ENCODE measurements at places on chromosomes 2 and 18.

GRCh38 chr2:75561566-75562512, 1.1 kb upstream of the EVA1A start:
- no peak for DNase-seq

DNA sequence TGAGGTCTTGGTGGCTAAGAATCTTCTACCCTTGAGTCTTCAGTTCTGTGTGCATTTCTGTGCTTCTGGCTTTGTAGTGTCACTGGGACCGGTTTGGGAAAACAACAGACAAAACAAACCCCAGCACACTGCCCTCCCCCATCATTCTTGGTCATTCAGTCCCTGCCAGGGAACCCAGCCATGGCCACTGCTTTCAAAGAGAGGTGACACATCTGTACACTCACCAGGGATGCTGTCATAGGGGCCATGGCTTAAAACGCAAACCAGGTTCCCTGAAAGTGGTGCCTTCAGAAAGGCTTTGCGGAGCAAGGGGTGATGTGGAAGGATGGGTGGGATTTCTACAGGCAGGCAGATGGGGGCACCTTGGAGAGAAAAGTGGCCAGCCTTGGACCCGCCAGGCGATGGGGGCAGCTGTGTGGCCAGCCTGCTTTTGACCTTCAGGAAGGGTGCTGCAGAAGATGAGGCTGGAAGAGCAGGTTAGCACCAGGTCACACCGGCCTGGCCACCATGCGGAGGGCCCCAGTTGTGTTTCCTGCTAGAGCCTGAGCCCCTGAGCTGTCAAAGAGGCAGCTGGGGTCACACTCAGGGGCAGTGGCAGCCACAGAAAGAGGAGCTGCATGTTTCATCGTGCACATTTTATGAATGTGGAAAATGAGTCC, 101.3 kb downstream of the INHBB start:
- no peak for DNase-seq

GRCh38 chr18:59352250-59352855, 6.7 kb downstream of the LMAN1 start:
- no peak for DNase-seq

- DNase-seq, result no peak
Measured at GRCh38 chr2:200469708-200470211, 40.1 kb downstream of the KCTD18 start.

DNA sequence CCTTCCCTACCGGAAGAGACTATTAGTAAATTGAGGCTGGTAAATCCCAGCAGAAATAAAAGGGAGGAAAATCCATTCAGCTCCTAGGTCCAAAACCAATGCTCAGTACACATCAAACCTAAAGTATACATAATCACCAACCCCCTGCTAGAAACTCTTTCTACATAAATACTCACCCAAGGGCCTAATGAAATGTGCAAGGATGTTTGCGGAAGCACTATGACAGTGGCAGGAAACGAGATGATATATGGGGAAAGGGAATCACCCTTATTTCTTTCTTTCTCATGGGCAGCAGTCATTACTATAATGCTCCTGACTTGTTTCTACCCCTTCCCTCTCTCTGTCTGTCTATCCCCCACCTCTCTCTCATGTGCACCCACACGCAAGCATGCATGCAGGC, 1.3 kb upstream of the SCTR start:
- DNase-seq, result no peak

DNA sequence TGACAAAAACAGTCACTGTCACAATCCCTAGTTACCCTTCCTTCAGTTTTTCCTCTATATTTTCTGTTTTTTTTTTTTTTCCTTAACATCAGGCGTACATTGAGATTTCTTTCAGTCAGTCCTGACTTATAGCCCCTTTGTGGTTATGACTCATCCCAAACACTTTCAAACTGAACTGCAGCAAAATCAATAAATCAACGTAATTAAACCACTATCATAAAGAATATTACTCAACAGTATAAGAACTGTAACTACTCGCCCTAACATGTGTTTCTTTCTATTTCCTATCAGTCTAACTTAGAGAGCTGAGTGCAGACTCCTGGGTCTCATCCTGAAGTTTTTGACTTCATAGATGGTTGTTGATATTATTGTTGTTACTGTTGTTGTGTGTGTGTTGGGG, 523.5 kb downstream of the LRRTM4 start:
- DNase-seq, result no peak

DNA sequence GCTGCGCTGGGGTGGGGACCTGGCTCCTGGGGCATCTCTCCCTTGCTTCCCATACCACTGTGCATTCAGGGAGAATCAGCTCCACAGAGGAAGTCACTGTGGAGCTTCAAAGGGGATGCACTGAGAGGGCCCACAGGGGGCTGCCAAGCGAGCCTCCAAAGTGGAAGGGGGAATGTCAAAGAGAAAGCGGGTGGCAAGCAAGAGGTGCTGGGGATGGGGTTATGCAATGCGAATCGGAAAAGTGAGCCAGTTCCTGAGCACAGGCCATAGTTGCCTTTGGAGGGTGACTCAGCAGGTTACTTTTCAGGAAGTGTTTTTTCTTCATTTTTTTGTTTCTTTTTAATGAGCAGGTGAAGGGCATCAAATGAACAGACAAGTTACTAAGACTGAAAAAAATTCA, 17.6 kb downstream of the PMAIP1 start:
- DNase-seq, result no peak

DNA sequence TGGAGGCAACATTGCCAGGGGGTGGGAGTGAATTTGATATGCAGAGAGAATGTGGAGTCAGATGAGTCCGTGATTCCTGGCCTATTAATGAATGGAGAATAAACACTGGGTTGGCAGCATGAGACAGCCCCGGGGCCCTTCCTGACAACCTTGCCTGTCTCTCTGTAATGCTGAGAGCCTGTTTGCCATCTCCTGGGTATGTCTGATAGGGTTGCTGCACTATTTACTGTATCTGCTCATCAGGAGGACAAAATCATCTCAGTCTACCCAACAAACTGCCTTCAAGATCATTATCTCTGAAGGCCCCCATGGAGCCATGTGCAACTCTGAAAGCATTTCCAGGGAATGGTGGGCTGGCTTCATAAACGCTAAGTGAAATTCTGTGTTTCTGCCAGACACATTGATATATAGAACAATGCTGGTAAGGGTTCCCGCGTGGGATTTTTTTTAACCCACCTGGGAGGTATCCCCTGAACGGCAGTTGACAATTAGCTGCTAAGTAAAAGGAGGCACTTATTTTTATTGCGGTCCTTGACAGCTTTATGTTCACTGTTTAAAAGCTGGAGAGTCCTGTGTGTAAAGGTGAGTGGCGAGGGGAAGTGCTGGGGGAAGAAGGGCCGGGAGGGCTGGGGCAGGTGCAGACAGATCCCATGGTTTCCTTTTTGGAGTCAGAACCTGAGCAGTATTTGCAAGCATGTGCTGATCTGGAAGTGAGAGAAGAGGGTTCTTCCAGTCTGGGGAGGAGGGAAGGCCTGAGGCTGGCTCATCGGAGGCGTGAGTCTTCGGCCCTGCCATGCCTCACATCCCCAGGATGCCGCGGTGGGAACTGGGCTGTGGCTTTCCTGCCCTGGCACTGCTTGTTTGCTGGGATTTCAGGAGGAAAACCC, 64.8 kb downstream of the ARHGAP25 start:
- no peak for DNase-seq

DNA sequence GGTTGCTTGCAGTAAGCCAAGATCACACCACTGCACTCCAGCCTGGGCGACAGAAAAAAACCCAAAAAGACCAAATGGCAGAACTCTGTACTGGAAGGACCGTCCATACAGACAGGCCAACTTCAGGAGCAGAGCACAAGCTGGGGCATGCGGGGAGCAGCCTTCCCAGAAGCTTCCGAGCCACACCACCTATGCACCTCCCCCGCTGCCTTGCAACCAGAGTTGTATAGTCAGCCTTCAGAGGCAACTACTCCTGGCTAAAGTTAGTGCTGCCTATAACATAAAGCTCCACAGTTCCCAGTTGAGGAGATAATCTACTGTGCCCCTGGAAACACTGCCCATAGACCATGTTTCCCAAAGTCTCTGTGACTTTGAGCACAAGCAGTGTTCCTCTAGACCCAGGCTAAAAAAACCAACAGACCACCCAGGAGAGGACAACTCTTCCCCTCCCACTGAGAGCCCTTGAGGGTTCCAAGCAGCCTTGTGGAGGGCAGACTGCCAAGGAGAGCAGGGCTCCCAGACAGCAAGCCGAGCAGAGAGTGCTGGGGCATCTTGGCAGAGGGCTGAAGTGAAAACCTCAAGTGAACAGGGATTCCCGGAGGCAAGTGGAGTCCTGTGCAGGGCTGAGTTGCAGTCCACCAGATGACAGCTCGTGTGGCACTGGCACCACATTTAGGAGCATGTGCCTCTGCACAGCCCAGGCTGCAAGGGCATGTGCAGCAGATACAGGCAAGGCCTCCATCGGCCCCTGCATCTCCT, 6.8 kb downstream of the SFT2D3 start:
- DNase-seq, result no peak

DNA sequence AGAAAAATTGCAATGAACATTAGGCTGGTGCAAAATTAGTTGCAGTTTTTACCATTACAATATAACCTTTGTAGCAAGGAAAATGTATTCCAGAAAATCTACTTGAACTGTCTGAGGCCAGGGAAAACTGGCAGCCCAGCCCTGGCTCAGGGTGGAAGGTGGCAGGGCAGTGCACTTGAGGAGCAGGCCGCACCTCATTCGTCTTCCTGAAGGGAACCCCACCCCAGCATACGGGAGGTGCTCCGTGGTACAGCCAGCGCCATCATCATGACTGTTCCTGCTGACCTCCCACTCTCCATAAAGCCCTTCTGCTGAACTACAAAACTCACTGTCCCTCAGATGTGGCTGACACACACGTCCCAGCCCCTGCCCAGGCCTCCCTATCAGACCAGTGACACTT, 65.9 kb upstream of the TFCP2L1 start:
- DNase-seq, result no peak

DNA sequence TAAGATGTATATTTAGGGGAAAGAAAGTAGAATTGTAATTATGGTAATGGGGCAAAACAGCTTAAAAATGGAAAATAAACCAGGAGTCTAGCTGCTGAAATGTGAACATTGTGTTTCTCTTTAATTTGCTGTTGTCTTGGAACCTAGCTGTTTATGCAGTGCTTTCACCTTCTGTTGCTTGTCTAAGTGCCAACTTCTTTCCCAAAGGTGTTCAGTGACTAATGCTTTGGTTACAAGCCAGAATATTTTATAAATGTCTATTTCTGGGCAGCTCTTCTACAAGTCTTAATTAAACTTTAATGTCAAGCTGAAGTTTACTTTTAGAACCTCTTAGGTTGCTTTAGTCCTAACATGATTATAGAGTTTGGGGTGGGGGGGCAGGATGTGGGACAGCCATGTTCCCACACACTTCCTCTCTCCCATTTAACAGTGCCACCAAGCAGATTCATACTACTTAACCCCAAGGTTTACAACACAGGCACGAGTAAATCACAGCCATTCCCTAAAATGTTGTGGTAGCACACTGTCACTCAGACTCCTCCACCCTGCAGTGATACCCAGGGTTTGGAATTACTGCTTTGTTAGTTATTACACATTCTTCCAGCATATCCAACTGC, 60.6 kb downstream of the ITGA4 start:
- DNase-seq, result no peak

- DNase-seq, result no peak
Measured at GRCh38 chr18:36314098-36314497, 16.6 kb downstream of the FHOD3 start.

GRCh38 chr2:175619179-175620045, 382.7 kb downstream of the LNPK start:
- no peak for DNase-seq

GRCh38 chr2:75465317-75465984, 95.3 kb downstream of the EVA1A start:
- no peak for DNase-seq

GRCh38 chr18:72840109-72840508, 27.7 kb downstream of the NETO1 start:
- DNase-seq, result no peak

DNA sequence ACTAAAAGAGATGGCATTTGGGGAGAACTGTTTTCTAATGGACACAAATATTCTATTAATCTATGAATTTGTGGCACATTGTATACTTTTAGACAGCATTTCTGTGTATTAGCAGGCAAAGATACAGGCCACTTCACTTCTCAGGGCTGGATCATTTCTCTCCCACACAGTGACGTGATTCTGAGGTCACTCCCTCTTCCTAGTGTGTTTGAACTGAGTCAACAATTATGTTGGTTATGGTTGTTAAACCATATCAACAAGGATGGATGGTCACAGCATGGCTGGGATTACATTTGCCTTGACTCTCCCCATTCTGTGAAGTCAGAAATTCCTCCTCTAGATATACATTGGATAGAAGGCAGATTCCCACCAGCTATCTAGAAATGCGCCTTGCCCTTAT, 11.6 kb downstream of the NOSTRIN start:
- DNase-seq, result no peak

GRCh38 chr2:181054256-181054655, 73.9 kb downstream of the UBE2E3 start:
- no peak for DNase-seq

DNA sequence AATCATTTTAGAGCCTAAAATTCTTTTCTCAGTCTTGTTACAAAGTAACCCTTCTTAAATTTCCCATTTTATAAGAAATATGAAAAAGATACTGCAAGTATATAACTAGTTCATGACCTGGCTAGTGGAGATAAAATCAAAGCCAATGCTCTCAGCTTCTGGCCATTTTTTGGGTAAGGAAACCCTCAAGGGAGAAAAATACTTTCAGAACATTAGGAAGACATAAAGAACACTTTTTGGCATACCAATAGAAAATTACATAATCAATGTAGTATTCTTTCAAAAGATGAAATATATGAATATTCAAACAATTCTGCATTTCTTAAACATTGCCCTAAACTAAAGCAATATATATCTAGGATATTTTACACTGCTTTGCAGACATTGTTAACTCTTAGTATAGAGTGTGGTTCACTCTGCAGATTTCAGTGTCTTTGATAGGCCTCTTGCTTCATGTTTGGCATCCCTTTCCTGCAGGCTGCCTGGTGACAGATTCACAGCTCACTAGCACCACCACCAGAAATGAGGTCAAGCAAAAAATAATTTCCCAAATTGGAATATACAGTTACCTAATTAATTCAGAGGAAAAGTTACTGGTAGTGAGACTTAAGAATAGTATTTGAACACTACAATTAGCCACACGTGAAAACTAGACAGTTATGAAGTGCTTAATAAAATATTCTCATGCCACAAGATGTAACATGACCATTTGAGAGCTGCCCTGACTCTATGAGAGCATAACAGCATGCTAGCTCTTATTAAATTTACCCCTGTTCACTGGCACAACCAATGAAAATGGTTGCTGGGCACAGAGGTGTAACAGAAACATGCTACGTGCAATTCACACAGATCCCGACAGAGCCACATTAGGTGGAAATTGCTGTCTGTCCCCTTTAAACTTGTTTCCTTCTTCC, 36.0 kb downstream of the PAIP2B start:
- DNase-seq, result no peak

- no peak for DNase-seq
Measured at GRCh38 chr18:74457043-74457724, at the start of gene DIPK1C. DIPK1C (minus strand) TSS chr18:74457308; CDS start chr18:74457259, 49 bp downstream.

- DNase-seq, result no peak
Measured at GRCh38 chr2:240461471-240462072, 26.1 kb downstream of the GPC1 start.

GRCh38 chr2:204670124-204670523, 124.8 kb downstream of the PARD3B start:
- DNase-seq, result no peak

Measured in brain pericyte (primary cell).